Uterus (tissue), 4 donors: ENCODE measurements at places on chromosomes 7 and 10. TPM values are rescaled to one million over a fixed set of nuclear protein-coding genes. Genes with fewer than 3 reads are reported as not detected.

The SPDYE9 gene
- 0.14 TPM for total RNA-seq

The PRLHR gene
- total RNA-seq: 2.4 TPM

The GDF10 gene
- 6.4 TPM for total RNA-seq

The NUPR2 gene
- total RNA-seq: not detected

The SH3PXD2A gene
- 29.4 TPM for total RNA-seq

DNA sequence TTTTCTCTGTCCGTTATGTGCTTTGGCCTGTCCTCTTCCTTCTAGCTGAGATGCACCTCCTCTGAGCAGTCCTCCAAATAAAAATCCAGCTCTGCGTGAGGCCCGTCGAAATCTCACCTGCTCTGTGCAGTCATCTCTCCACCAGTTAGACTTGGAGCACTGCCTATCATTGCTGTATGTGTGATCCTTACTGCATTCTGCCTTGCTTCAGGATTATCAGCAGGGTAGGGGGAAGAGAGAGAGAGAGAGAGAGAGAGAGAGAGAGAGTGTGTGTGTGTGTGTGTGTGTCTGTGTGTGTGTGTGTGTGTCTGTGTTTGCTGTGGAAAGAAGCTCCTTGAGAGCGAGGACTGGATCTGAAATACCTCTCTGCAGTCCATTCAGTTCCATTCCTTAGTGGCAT, 129.4 kb downstream of the CCNY start:
- no peak for DNase-seq

DNA sequence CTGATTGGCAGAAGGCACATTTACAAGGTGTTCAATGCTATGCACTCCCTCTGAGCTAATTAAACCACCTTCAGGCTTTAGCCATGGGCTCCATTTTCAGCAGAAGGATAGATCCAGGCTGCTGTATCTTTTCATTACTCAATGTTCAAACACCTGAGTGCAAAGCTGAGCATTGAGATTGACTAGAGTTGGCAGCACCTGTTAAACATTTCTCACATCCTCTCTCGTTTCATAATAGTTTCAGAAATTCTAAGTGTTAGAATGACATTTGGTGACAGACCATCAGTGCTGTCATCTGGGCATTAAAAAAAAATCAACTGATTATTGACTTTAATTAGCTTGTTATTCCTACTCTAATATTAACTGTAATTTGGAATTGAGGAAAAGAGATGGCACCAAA, 187.1 kb upstream of the SEMA3E start:
- no peak for DNase-seq

The ZNF488 gene
- 0.21 TPM for total RNA-seq

The LRMDA gene
- 6.3 TPM for total RNA-seq

GRCh38 chr10:58842860-58843376, 330.2 kb downstream of the BICC1 start:
- DNase-seq: no peak

The PDE1C gene
- 5.9 TPM for total RNA-seq

DNA sequence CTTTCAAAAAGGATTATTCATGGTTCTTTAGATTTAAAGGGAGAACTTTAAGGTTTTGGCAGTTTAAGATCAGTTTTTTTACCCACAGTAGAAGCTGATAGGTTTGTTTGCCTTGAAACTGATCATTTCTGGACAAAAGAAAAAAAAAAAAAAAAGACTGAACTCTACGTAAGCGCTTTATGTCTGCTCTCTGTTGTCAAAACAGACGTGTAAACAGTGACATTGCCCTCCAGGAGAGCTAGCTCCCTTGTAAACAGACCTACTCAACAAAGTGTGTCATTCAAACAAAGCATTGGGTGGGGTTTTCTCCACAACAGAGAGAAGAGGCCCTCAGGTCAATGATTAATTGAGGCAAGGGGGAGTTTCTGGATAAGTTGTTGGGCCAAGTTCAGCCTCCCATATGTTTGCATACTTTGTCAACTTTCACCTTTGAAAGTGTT, 568.1 kb upstream of the LRRN3 start:
- DNase-seq: no peak

DNA sequence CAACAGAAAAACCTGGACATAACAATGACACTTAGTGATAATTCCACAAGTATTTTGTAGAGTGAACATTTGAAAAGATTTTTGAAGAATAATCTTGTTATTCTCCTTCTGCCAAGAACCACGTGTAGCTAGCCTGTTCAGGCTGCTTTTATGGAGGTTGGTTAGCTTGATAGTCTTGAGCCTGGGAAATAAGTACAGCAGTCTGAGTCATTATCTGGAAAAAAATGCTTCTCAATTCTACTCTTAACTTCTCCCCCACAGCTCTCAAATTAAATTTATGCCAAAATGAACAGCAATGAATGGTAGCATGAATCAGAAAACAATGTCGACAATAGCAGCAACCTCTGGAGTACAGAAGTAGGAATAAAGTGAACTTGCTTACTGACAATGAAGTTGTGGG, 63.2 kb downstream of the GPR37 start:
- no peak for DNase-seq

DNA sequence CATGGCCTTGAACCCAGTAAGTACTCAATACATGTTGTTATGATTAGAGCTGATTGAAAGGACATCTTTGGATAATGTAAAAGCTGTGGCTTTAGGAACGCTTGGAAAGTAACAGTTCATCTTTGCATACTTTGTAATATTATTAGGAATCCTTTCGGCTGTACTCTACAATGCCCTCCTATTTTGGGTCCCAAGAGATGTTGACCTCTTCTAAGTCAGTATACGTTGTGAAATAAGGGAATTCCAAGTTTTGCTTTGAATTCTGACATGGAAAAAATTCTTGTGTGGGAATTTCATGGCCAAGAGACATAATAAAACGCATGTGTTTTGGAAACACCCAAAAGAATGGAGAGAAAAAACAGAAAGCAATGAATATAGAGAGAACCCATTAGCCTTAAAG, 7.7 kb downstream of the AGR3 start:
- no peak for DNase-seq

GRCh38 chr10:52066383-52066782, 247.7 kb upstream of the DKK1 start:
- DNase-seq: no peak

GRCh38 chr7:79241288-79242060, 212.0 kb downstream of the MAGI2 start:
- DNase-seq: no peak

- DNase-seq: no peak
Observed at GRCh38 chr7:142866361-142867096, 11.7 kb downstream of the EPHB6 start.

The SLC18A2 gene
- 2.6 TPM for total RNA-seq

DNA sequence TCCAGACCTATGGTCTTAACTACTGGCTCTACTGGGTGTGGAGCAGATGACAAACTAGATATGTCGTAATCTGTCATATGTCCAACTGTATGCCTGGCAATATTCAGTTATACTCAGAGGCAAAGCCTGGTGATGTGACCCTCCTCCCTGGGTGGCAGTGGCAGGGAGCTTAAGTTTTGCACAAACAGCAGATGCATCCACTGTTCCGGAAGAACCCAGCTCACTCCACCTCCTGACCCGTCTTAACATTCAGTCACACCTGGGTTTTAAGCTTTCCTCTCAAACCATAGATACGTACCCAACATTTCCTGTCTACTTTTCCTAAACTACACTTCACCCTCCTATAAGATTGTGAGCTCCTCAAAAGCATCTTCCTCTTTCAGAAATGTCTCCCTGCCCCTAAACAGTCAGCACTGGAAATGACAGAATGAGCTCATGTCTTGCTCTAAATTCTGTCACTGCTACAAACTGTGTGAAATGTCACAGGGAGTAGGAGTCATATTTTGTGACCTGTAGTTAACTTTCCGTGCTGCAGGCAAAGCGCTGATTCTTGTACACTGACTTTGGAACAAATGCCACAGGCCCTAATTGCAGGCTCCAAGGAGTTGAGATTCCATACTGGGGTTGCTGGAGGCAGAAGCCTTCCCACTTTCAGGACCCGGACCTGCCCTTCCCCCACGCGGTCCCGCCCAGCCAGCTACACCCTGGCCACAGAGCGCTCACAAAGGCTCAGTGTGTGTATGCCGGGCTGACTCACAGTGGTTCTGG, 23.9 kb downstream of the SCD start:
- peak; percentile 28 for DNase-seq

The TRIM50 gene
- total RNA-seq: not detected

- no peak for DNase-seq
Observed at GRCh38 chr7:8379264-8379663, 54.1 kb upstream of the NXPH1 start.

GRCh38 chr10:5411941-5412276, 448 bp upstream of the NET1 start:
- DNase-seq: no peak

DNA sequence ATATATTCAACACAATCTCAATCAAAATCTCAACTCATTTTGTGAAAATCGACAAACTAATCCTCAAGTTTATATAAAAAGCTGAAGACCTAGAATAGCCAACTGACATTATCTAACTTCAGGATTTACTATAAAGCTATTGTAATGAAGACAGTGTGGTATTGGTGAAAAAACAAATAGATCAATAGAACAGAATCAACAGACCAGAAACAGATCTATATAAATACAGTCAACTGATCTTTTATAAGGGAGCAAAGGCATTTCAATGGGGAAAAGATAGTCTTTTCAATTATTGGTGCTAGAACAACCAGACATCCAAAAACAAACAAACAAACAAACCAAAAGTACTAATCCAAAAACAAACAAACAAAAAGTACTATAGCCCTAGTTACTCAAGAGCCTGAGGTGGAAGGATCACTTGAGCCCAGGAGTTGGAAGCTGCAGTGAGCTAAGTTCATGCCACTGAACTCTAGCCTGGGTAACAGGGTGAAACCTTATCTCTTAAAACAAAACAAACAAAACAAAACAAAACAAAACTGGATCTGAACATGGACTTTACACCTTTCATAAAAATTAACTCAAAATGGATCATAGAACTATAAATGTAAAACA, 26.6 kb upstream of the AKR1D1 start:
- DNase-seq: no peak

The HDAC9 gene
- 83.3 TPM for total RNA-seq

The TMEM176B gene
- total RNA-seq: 34.1 TPM

DNA sequence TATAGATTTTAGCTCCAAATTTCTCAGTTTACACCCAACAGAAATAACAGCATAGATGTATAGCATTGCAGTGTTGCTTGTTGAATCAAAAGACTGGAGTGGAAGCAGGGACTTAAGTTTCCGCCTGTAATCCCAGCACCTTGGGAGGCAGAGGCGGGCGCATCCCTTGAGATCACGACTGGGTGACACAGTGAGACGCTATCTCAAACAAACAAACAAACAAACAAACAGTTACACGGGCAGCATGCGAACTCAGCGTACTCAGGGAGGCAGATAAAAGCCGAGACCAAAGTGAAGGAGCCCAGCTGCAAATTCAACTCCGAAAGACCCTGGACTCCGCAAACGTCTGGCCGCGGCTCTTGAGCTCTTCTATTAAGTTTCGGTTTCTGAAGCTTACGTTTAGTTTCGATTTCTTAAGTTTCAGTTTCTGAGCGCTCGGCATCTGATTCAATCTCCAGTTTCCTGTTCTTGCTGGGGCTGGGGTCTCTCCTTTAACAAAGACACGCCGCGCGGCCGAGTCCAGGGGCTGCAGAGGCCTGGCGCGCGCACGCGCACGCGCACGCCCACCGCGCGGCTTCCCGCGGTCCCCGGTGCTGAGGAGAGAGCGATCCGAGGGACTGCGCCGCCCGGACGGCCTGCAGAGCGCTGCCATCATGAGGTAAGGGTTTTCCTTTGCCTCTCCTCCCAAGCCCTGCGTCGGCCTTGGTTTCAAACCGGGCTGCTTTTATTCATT, at the start of gene IFIT5:
Gene IFIT5, plus strand, starts transcription at position 423 of the 733 bp plus-strand sequence. Its CDS starts 231 bp downstream, at position 654.
- peak; percentile 76 for DNase-seq

DNA sequence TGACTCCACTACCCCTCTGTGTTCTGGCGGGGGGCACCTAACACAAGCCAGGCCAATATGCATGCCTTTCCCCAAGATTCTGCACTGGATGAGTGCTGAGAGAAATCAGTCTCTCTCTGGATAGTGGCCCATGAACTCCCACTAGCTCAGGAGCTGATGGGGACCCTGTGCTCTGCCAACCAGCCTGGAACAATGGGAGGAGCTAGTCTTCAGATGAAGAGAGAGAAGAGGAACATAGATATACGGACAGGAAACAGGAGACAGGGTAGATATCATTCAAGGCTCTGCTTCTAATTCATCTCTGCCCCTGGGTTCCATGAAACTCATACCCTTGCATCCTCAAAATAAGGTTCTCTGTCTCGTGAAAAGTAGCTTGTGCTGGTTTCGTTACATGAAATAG, 27.9 kb upstream of the PLXNA4 start:
- no peak for DNase-seq

DNA sequence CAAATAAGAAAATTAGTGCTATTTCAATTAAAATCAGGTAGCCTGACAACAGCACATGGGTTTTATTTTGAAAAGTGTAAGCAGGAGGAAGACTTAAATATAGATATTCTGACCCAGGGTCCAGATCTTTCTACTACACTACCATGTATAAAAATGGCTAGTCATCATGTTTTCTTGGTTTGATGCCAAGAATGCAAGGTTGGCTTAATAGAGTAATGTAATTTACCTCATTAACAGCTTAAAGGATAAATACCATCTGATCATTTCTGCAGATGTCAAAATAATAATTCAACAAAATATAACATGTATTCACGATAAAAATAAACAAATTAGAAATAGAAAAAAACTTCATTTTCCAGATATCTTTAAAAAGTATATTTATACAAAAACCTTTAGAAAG, 39.4 kb downstream of the FRMD4A start:
- DNase-seq: no peak

DNA sequence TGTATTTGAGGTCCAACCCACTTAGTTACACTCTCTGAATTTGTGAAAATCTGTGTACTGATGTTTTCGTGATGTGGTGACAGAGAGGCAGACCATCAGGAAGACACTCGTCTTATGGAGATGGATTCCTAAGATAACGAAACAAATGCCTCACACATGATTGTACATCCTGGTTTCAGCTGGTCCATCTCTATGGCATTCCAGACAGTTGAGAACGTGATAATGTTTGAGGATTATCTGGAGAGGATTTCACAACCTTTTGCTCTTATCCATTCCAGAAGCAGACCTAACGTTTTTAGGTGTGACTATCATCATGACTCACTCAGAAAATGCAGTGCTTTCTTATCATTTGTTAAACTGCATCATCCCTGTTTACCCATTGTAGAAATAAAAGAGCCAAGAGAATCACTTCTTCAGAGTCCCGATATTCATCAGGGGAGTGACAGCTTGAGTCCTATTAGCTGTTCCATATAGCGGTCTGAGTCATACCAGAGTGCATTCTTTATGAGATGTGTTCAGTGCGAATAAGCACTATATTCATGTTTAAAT, 74.5 kb downstream of the BMPER start:
- no peak for DNase-seq

The FAM24B gene
- 0.88 TPM for total RNA-seq

The IGF2BP3 gene
- 45.8 TPM for total RNA-seq

- DNase-seq: peak; percentile 50
Observed at GRCh38 chr10:118447478-118448270, 105.5 kb upstream of the FAM204A start.

GRCh38 chr10:48834189-48834965, 105.3 kb downstream of the LRRC18 start:
- no peak for DNase-seq

The PHKG1 gene
- total RNA-seq: not detected

GRCh38 chr10:119705434-119705831, 20.4 kb upstream of the INPP5F start:
- DNase-seq: no peak
